Thymus (tissue), 14 donors: ENCODE measurements at places on chromosomes 4 and X. TPM values are rescaled to one million over a fixed set of nuclear protein-coding genes. Genes with fewer than 3 reads are reported as not detected.

Gene COX7B2
- total RNA-seq: not detected

Gene XPNPEP2
- 0.90 TPM for total RNA-seq

GRCh38 chr4:112515198-112516065 is 548 bp downstream of the NEUROG2 start:
- H3K27me3 ChIP-seq: peaks cover 100% of the 10 kb centered on the region
- H3K27ac ChIP-seq: no peak overlapping the region
- peaks cover 45% of the 10 kb centered on the region for H3K4me1 ChIP-seq
- H3K36me3 ChIP-seq: no peaks in the 10 kb centered on the region
- H3K4me3 ChIP-seq: peak overlapping the region; percentile 56

DNA sequence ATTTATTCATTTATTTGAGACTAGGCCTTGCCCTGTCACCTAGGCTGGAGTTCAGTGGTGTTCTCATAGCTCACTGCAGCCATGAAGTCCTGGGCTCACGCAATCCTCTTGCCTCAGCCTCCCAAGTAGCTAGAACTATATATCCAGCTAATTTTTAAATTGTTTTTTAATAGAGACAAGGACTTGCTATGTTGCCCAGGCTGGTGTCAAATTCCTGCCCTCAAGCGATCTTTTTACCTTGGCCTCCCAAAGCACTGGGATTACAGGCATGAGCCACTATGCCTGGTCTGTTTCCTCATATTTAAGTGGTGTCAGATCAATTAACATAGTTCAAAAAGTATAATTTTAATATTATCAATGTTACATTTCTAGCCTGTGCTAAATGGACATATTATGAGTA is 68.5 kb downstream of the AFF1 start:
- H3K27me3 ChIP-seq: no peaks in the 10 kb centered on the region
- peaks cover 13% of the 10 kb centered on the region for H3K4me1 ChIP-seq
- no peak overlapping the region for H3K27ac ChIP-seq
- DNase-seq: no peak
- H3K4me3 ChIP-seq: no peak overlapping the region

- H3K4me3 ChIP-seq: no peak overlapping the region
- H3K27me3 ChIP-seq: no peaks in the 10 kb centered on the region
- DNase-seq: no peak
- H3K36me3 ChIP-seq: no peaks in the 10 kb centered on the region
- no peak overlapping the region for H3K27ac ChIP-seq
- H3K4me1 ChIP-seq: no peaks in the 10 kb centered on the region
Observed at GRCh38 chr4:23775694-23776093, 114.2 kb downstream of the PPARGC1A start.

DNA sequence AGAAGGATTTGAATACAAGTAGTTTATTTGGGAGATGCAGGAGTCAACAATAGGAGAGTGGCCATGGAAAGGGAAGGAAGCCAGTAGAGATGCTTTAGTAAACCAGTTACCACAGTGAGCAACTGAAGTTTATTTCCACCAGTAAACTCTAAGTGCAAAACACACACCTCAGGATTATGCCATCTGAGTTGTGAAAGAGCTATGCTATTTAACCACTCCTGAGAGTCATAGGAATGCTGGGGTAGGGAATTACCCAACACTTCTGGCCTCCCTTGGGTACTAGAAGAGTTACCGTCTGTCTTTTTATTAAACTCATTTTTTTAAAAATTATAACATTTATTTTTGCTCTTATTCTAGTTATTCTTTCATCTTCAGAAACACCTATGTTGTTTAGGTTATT is 834.6 kb upstream of the AMOT start:
- H3K4me3 ChIP-seq: no peak overlapping the region
- H3K36me3 ChIP-seq: no peaks in the 10 kb centered on the region
- no peak for DNase-seq
- no peaks in the 10 kb centered on the region for H3K4me1 ChIP-seq
- H3K27me3 ChIP-seq: no peaks in the 10 kb centered on the region

DNA sequence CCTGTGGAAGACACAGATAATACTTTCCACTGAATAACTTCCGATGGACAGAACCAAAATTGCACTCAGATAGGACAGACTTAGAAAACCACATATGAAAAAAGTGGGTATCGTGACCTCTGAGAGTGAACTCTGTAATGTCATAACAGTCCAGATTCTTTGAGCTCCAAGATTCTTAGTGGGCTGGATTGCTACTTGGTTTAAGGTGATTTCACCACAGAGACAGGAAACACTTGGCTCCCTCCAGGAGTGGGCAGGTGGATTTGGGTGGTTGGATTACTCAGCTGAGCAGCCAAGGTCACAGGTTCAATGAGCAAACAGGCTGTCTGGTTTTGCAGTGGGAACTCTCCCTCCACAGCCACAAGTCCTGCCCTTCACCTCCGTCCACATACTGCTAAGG is 126.0 kb downstream of the AFAP1 start:
- no peaks in the 10 kb centered on the region for H3K36me3 ChIP-seq
- DNase-seq: no peak
- no peak overlapping the region for H3K4me3 ChIP-seq
- H3K4me1 ChIP-seq: no peaks in the 10 kb centered on the region

- no peak overlapping the region for H3K27ac ChIP-seq
- DNase-seq: no peak
- no peak overlapping the region for H3K4me3 ChIP-seq
Observed at GRCh38 chrX:1451251-1451660, 1.5 kb downstream of the ASMTL start.

- H3K36me3 ChIP-seq: no peaks in the 10 kb centered on the region
- no peak overlapping the region for H3K4me3 ChIP-seq
- H3K4me1 ChIP-seq: no peaks in the 10 kb centered on the region
- no peak for DNase-seq
- no peak overlapping the region for H3K27ac ChIP-seq
- H3K27me3 ChIP-seq: no peaks in the 10 kb centered on the region
Observed at GRCh38 chr4:65825116-65825753, 154.9 kb upstream of the EPHA5 start.

- no peak overlapping the region for H3K4me3 ChIP-seq
- no peak for DNase-seq
- no peaks in the 10 kb centered on the region for H3K36me3 ChIP-seq
- no peak overlapping the region for H3K27ac ChIP-seq
Observed at GRCh38 chrX:118779581-118779980, 44.0 kb upstream of the ZCCHC12 start.

GRCh38 chrX:13627306-13627705 is 25.6 kb upstream of the TCEANC start:
- no peak overlapping the region for H3K27ac ChIP-seq
- H3K4me1 ChIP-seq: no peaks in the 10 kb centered on the region
- no peak overlapping the region for H3K4me3 ChIP-seq
- no peaks in the 10 kb centered on the region for H3K27me3 ChIP-seq
- DNase-seq: no peak

- no peaks in the 10 kb centered on the region for H3K36me3 ChIP-seq
- no peak within 1 kb of the TSS for H3K27ac ChIP-seq
- H3K4me3 ChIP-seq: peak within 1 kb of the TSS; percentile 33
- H3K27me3 ChIP-seq: peaks cover 38% of the 10 kb centered on the region
- peaks cover 2% of the 10 kb centered on the region for H3K4me1 ChIP-seq
- DNase-seq: peak; percentile 11
Observed at GRCh38 chr4:44448521-44449461, at the start of gene KCTD8. KCTD8 (minus strand) TSS chr4:44448809.
